ENCODE measurements at places on chromosomes 16 and 17. TPM values are rescaled to one million over a fixed set of nuclear protein-coding genes. Genes with fewer than 3 reads are reported as not detected.

DNA sequence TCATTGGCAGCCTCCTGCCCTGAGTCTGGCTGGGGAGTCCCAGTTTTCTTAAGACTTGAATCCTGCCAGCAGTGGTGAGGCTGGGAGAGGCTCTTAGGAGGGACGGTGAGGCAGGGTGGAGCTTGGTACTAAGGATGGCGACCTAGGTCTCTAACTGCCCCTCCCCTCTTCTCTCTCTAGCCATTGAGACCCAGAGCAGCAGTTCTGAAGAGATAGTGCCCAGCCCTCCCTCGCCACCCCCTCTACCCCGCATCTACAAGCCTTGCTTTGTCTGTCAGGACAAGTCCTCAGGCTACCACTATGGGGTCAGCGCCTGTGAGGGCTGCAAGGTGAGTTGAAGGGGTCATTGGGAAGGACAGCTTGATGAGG, 16.4 kb downstream of the GJD3 start:
- no peak for DNase-seq

- DNase-seq: no peak
Measured at GRCh38 chr16:89010210-89010925, 33.4 kb upstream of the CBFA2T3 start.

GRCh38 chr16:324451-325334, 27.8 kb downstream of the AXIN1 start:
- no peak for DNase-seq

Gene NRN1L
- 2.5 TPM for total RNA-seq

DNA sequence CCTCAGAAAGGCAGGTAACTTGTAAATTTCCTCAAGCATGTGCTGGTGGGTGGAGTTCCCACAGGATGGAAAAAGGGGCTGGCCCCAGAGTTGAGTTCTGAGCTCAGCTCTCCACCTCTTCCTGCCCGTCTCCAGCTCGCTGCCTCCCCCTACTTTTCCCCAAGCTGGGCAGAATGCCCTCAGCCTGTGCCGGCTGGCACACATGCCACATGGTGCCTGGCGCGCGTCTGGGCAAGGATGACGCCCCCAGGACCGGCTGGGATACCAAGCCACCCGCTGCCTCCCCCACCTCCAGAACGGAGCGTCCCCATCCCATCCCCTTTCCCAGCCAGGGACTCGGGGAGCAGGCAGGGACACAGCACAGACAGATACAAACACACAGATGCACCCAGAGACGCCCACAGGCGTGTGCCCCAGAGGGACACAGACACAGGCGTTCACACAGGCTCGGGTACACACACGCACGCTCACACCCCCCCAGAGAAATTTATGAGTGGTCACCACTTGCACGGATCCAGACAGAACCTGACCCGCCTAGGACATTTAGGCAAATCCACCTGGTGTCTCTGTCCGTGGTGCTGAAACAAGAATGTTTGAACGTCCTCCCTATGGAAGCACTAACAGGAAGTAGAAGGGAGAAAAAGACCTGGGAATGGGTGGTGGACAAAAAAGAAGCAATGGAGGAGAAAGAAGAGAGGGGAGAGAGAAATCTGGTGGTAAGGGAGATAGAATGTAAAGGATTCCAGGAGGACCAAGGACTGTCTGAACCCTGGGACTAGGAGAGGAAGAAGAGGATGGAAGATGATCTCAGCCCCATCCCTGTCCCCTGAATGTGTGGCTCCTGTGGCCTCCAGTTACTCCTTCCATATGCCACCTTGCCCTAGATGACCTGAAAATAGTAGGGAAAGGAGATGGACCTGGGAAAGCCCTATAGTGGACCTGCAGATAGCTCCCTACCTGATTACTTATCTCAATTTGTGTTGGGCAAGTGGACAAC, 15.5 kb downstream of the NEUROD2 start:
- no peak for DNase-seq
